ENCODE measurements at places on chromosomes 5 and 9.

GRCh38 chr5:80967500-80968181 lies 7.5 kb downstream of the RASGRF2 start:
- DNase-seq: no peak

DNA sequence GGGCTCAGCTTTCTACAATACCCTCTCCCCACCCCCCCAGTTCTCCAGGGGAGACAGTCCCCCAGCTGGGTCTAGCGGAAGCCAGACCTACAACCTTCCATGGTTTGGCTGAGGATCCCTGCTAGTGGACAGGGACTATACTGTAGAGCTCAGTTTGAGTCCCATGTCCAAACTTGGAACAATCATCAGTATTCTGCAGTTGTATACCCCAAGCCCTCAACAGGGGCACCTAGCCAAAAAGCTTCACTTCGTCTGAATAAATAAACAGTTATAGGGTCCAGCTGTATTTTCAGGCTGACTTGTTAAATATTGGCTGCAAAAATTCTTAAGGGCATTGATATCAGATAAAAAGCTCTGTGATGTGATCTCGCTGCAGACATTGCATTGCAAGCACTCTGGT lies 15.4 kb upstream of the C9 start:
- no peak for DNase-seq

DNA sequence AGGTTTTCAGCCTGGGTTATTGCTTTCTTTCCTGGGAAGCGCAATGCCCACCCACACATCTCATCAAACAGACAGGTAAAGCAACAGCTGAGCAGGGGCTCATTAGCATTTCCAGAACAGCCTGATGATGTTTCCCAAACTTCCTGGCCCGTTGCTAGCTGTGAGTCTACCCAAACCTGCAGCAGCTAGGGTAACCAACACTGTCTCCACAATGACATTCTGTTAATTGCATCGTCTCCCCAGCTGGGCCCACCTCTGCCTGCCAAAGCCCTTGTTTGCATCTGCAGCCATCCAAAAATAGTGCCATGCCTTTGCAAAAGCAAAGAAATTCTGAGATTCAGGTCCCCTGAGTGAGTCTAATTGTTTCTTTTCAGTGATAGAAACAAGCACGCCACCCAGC lies 273.0 kb downstream of the MED10 start:
- DNase-seq: no peak

DNA sequence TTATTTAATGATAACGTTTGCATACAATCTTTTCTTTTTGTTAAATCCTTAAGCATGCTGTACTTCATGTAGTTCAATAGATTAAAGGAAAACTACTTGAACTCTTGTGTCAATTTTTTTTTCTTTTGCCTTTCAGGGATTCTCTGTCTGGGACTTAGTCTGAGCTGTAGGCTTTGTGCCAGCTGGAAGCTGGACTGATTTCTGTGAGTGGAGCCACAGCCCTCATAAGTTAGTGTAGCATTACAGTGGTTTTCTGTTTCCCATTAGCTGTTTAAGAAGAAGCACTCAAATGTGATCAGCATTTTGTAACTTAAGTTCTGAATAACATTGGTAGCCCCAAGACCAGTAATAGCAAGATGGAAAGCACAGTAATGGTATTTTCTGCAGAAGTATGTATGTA lies 330.6 kb upstream of the MEF2C start:
- no peak for DNase-seq

- DNase-seq: no peak
Measured at GRCh38 chr5:111518777-111519176, 6.4 kb upstream of the STARD4 start.

DNA sequence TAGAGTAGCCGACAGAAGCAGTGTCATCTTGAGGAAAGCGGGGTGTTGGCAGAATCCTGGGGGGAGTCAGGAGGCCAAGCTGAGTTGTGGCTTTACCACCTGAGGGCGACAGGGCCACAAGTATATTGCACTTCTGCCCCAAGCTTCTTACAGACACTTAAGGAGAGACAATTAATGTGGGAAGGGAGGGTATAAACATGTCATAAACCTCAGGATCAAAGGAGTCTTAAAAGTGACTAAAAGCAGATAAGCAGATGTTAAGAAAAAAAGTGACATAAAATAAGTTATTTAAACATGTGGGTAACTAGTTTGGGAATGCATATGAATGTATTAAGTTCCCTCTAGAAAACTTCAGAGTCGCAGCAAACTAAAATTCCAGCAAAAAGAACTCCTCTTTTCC lies 63.9 kb downstream of the ERAP1 start:
- DNase-seq: no peak

- DNase-seq: no peak
Measured at GRCh38 chr5:168947212-168947868, 353.6 kb downstream of the SLIT3 start.

DNA sequence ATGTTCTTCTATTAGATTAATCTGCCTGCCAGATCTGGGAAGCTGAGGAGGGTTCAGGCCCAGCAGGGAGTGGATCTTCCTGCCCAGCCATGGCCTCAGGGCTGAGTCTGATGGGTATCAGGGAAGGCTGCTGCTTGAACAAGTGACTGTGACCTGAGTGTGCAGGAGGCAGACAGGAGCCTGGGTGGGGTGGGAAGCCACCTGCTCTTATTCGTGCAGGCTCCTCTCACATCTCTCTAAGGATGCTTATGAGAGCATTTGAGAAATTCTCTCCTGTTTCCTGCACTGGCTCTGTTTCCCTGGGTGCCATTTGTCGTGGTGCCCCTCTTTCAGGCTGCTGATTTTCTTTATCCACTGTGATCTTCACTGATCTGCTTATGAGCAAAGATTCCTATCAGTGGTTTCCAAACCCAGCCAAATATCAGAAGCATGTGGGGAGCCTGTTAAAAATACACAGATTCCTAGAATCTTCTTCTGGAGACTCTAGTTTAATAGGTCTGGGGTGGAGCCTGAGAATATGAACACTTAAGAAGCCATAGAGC lies 2.1 kb downstream of the RGS3 start:
- DNase-seq: no peak

DNA sequence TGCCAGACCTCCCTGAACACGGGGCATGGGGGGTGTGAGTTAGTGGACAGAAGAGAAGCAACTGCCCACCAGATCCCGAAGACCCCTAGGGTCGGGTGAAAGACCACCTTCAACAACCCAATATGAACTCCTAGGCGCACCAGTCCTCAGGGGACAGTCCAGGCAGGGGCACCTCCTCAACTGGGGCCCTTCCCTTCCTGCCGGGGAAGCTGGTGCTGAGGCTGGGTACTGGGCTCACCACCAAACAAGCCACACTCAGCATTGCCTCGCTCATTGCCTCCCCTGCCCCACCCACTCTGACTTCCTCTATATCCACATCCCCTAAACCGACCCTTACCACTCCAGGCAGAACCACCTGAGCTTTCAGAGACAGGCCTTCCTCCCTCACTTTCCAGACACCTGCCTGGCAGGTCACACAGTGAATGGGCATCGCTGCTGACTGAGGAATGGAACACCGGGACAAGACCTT lies 42.5 kb downstream of the SEMA4D start:
- no peak for DNase-seq

DNA sequence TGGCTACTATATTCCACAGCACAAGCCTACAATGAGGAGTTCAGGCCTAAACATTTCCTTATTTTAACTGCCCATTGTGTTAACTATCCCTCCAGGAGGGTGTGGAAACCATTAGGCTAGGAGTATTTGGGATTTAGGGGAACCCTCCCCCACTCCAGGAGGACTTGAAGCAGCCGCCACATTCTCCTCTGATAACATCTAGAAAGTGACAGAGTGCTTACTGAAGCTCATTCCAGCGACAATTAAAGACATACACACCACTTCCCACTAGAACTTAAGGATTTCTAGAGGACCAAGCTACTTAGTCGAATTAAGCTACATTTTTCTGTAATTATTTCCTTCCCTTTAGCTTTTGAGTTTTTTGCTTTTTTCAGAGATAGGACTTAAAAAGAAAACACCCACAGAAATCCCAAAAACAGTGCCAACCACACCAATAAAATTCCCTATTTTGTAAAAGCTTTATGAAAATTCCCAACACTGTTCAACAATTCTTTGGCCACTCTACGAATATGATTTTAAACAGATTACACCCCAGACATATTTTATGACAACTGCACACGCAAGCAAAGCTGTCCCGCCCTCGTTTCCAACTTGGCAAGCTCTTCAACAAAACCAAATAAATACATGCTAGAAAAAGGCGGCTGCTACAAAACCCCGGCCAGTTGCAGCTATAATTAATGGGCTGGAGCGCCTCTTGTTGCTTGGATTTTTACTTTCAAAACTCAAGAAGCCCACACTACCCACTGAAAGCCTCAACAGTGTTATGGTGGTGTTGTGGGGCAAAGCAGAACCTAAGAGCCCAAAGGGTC lies 4.5 kb downstream of the ROR2 start:
- no peak for DNase-seq

DNA sequence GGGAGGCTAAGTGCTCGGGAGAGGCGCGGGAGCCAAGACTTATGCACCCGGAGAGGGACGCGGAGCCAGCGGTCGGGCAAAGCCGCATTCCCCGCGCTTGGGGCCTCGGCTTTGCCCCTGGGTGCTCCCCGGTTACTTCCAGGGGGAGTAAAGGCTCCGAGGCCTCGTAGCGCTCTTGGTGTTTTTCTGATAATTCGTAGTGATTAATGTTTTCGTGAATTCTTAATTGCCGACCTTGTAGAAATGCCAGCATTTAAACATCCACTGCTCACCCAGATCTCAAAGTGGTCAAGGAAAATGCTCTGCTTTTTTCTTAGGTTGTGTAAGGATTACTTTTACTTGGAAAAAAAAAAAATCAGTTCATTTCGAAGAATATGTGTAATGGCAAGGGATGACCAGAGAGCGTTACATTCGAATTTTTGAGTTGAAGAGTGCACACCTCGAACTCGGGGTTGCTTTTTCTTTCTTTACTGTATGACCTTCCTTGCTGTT lies 654 bp upstream of the TUT7 start:
- no peak for DNase-seq

DNA sequence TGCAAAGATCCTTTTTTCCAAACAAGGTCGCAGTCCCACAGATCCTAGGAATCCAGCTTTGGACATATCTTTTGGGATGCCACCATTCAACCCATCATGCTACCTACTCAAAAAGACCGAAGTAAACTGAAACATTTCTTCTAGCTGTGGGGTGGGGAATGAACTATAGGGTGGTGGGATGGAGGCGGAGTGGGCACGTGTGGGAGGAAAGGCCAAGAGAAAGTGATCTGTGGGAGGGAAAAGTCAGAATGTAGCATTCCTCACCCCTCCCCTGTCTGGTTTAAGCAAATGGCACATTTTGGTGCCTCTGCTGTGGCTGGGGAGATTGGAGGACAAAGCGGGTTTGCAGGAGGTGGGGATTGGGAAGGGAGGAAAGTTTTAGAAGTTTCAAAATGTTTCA lies 59.2 kb upstream of the IL17B start:
- DNase-seq: no peak

DNA sequence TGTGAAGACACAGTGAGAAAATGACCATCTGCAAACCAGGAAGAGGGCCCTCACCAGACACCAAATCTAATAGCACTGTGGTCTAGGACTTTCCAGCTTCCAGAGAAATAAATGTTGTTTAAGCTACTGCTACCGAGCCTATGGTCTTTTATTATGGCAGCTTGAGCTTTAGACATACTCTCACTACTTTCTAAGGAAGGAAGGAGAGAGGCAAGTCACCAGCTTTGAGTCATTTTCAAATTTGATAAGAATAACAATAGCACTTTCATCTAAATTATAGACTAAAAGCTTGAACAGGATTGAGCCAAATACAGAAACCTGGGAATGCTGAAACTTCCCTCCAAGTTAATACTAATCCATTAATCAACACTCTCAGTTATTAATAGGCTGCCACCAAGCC lies 64.4 kb downstream of the PLPPR1 start:
- DNase-seq: no peak

- DNase-seq: no peak
Measured at GRCh38 chr5:53326424-53327153, 153.8 kb upstream of the FST start.

DNA sequence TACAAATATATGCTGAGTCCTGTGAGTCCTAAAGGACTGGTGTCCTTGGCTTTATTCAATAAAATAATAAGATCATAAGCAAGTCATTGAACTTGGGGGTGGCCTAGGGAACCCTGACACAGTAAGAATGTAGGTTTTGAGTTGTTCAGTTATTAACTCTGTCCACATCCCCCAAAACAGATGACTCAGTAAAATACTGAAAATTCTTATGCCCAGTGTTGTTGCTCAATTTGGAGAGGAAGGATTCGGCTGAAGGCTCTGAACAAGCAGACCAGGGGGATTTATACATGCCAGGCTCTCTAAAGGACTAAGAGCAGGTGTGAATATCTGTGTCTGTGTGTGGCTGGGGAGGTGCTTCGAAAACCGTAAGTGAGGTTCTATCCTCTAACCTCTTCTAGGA lies 173.7 kb downstream of the RMI1 start:
- no peak for DNase-seq

DNA sequence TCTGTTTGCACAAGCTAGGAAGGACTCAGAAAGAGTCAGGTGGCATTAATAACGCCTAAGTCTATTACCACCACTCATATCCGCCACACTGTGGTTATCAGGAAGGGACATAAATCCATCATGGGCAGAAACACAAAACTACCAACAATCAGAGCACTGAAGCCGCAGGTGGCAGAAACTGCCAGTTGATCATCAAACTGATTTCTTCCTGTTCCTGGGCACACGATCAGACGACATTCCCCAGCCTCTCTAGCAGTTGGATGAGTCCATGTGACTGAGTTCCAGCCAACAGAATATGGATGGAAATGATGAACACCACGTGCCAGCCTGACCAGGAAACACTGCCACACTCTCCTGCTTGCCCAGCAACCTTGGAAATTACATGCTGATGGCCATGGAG lies 181.7 kb downstream of the ELAVL2 start:
- no peak for DNase-seq

GRCh38 chr9:123216251-123216797 lies 52.1 kb downstream of the STRBP start:
- DNase-seq: no peak

DNA sequence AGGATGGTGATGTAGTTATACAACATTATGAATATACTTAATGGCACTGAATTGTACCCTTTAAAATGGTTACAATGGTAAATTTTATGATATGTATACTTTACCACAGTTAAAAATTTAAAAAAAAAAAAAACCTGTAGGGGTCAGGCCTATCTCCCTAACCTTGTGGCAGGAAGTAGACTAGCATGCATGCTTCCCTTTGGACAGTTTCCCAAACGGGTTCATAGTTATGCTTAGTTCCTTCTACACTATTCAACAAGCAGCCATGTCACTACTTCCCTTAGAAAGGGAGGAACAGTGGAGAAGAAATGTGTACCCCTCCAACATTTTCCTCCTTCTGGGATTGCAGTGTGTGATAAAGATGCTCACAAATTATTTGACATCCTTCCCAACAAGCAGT lies 32.5 kb downstream of the IDNK start:
- DNase-seq: no peak

DNA sequence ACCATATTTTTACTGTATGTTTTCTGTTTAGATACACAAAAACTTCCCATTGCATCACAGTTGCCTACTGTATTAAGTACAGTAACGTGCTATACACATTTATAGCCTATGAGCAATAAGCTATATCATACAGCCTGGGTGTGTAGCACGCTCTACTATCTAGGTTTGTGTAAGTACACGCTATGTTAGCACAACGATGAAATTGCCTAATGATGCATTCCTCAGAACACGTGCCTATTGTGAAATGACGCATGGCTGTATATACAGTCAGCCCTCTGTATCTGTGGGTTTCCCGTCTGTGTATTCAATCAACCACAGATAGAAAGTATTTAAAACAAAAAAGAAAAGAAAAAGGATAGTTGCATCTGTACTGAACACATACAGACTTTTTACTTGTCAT lies 64.2 kb downstream of the SGCD start:
- no peak for DNase-seq

- no peak for DNase-seq
Measured at GRCh38 chr9:134399435-134400056, 73.3 kb downstream of the RXRA start.
